A673 (cell line): ENCODE measurements at places on chromosomes 6 and 20.
A peak's percentile ranks its signal among the peaks of the same experiment; 100 is the strongest.

- DNase-seq: peak; percentile 4
These were observed 272.0 kb upstream of the SLC35B3 start for GRCh38 chr6:8707369-8707768.

DNA sequence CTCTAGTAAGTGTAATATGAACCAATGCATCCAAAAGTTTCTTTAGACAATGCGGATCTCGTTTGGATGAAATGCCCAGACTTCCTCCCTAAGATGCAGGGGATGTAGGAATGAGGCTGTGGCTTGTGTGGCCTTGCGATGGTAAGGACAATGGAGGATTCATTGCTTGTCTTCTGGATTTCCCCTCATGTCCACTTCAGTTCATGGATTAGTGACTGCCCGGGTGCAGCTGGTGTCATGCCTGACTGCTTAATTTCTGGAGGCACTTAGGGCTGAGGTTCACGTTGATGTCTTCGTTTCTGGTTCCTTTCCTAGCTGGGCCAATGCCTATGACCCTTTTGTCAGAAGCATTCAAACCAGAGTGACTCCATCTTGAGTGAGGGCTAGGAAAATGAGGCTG, 93.8 kb downstream of the SCP2D1 start:
- DNase-seq: no peak

GRCh38 chr6:145068577-145068976, 666.7 kb downstream of the EPM2A start:
- DNase-seq: no peak

DNA sequence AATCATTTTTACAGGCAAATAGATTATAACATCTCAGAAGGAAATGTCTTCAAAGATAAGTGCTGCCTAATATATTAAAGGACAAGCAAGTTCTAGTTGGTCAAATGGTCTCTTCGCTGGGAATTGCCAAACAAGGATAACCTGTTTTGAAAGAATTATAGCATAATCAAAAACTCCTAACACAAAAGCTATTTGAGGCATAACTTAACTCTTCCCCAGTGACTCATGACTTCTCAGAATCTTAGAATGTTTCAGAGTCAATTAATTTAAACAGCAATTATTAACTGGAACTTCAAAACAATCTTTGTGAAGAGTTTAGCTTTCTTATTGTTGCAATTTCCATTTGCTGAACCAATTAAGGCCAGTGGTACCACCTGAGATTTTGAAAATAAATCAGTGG, 126.6 kb downstream of the MTFR2 start:
- DNase-seq: no peak

- no peak for DNase-seq
These were observed 218.8 kb upstream of the RNF24 start for GRCh38 chr20:4234128-4234527.

- DNase-seq: no peak
These were observed 180.6 kb downstream of the TBX18 start for GRCh38 chr6:84583784-84584183.

DNA sequence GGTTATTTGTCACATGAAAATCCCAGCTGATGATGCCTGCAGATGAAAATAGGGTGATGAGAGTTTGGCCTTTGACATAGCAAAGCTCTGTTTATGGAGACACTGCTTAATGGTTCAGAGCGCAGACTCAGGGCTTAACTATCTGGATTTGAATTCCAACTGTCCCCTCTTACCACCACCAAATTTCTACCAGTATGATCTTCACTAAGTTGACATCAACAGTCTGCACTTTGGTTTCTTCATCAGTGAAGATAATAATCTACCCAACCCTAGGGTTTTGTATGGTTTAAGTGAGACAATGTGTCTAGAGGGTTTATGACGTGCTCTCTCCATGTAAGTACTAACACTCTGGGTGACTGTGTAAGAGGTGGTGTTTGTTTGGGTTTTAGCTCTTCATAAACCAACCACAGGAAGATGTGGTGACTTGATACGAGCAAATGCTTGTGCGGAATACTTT, 151.4 kb upstream of the TNFAIP3 start:
- DNase-seq: no peak

- no peak for DNase-seq
These were observed 73.5 kb upstream of the PBOV1 start for GRCh38 chr6:138291849-138292181.

DNA sequence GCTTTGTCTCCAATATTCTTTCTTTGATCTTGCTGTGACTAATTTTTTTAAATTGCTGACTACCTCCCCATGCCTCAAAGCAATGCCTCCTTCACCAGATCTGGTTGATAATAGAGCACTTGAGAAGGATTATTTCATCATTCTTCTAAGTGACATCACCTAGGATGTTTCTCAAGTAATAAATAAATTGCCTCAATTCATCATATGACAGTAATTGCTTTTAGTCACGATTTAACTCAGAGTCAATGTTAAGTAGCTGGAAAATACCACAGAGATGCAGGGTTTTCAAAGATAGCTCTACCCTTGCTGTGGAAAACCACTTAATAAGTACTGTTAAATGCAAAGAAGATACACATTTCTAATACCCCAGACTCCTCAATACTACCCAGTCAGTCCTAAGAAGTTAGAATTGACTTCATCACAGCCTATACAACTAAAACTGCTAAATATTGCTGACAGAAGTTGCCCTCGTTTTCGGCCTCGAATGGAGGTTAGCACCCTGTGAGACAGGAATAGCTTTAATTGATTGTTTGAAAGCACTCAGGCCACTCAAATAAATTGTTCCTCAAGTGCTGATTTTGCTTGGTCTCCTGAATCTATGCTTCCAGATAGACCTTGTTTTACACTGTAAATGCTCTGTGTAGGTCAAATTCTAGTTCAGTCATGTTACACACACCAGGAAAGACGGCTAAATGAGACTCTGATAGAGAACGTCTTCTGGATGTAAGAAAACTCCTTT, 640.6 kb upstream of the CHD6 start:
- DNase-seq: no peak

DNA sequence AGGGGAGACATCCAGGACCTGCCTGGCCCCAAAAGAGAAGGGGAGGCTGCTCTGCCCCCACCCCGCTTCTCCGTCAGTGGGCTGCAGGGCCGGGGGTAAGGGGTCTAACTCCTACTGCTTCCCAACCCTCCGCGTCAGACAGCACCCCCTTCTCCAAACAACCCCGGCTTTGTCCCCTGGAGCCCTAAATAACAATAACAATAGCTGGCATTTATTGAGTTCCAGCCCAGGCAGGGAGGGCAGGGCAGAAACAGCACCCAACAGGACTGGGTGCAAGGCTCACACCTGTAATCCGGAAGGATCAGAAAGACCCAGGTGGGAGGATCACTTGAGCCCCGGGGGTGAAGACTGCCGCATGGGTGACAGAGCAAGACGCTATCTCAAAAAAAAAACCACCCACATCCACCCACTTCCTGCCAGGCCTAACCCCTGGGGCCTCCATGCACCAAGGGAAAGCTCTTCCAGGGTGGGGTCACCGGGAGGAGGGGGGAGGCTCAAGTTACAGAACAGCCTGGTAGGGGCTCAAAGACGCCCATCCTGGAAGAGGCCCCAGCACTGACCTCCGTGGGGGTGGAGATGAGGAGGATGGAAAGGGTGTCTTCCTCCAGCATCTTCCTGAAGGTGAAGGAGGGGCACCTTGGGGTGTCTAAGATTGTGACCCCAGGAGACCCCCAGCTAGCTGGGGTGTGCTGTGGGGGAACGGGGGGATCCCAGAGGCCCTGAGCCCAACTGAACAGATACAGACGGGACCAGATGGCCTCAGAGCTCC, 1.3 kb upstream of the FNDC11 start:
- no peak for DNase-seq

- DNase-seq: no peak
These were observed 132.4 kb downstream of the MACROD2 start for GRCh38 chr20:14127514-14128223.

DNA sequence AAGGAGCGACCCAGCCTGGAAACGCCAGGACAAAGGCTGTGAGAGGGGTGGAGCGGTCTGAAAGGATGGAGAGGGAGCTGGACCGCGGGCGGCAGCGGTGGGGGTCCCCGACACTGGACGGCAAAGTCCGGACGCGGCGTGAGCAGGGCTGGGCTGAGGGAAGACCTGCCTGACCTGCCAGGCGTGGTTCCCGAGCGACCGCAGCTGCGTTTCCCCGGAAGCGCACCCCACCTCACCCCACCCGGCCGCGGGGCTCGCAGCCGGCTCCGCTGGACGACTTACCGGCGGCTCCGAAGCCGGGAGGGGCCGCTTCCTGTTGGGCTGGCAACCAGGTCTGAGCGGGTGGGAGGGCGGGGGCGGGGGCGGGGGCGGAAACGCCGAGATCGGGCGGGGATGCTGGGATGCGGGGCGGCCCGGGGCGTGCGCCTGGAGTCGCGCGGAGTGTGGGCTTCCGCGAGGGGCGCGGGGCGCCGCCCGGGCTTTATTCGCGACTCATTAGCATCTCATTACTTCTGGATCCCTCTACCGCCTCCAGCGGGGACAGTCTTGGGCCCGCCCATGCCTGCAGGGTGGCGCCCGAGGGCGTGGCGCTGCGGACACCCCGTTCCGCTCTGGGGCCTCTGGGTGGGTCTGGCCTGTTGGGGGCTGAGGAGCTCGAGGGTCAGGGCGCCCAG, at the start of gene MICAL1:
Gene MICAL1 (minus strand): TSS at position 336 of the 674 bp plus-strand sequence. CDS start 1,576 bp downstream, outside the sequence.
- peak; percentile 64 for DNase-seq

GRCh38 chr6:2296781-2297180, 51.4 kb upstream of the GMDS start:
- no peak for DNase-seq

- DNase-seq: peak; percentile 57
These were observed 198.7 kb downstream of the RIMS1 start for GRCh38 chr6:72084992-72085569.

GRCh38 chr6:13256266-13257001, 71.9 kb downstream of the TBC1D7 start:
- no peak for DNase-seq

DNA sequence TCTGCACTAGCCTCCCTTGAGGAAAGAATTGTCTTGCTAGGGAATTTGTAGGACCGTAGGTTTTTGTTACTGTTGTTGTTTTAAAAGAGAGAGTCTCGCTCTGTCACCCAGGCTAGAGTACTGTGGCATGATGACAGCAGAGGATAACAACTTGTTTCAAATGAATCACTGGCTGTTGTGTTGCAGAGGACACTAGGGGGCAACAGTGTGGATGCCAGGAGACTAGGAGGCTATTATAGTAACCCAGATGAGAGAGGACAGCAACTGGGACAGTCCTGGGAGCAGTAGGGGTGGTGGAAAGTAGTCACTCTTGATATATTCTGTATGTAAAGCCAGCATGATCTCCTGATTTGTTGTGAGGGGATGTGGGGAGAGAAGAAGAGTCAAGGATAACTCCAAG, 41.8 kb upstream of the LAMA4 start:
- DNase-seq: peak; percentile 61

GRCh38 chr20:57514273-57514751, 10.6 kb downstream of the CTCFL start:
- peak; percentile 68 for DNase-seq

- no peak for DNase-seq
These were observed 18.9 kb upstream of the HLA-DOA start for GRCh38 chr6:33028220-33028849.

- peak; percentile 75 for DNase-seq
These were observed 111.0 kb downstream of the DTNBP1 start for GRCh38 chr6:15551798-15552197.

DNA sequence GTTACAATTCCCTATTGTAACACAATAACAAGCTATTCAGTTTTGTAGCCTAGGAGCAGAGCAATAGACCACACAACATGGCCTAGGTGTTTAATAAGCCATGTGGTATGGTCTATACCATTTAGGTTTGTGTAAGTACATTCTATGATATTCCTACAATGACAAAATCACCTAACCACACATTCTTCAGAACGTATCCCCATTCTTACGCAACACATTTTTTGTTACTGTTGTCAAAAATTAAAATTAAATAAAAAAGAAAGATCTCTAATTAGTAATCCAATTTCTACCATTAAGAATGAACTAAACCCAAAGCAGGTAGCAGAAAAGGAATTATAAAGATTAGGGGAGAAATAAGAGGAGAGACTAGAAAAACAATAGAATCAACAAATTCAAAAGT, 44.0 kb downstream of the RANBP9 start:
- no peak for DNase-seq

DNA sequence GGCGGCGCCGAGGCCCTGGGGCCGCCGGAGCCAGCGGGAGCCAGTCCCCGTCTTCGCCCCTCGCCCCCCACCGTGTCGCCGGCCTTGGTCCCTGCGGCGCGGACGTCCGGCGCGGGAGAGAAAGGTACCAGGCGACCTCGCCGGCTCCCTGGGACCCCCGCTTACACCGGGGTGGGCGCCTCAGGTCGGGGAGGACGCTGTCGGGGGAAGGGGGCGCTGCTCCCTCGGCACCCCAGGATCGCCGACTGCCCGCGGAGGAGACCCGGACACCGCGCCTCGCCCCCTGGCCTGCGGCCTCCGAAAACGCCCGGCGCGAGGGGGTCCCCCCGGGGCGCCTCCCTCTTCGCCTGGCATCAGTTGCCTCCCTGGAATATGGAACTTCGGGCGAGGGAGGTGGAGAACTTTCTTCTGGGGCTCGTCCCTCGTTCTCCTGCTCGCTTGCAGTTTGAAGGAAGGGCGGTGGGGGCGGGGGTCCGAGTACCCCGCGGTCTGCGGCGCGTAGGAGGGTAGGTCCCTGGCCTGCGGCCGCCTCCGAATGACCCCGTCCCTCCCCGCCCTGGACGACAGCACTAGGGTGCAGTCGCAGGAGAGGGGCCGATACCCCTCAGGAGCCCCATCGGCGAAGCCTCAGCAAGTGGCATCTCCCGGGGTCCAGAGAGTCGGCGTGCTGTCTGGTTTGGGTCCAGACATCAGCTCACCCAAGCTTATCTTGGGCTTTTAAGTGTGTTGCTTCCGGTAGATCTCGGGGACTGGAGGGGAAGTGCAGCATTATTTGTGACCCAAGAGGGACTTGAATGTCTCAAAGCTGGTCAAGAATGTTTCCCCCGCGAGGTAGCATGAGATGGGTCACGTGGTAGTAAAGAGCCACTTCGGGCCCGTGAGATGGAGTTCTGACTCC, 549 bp downstream of the ANKRD6 start:
- peak; percentile 58 for DNase-seq

- DNase-seq: no peak
These were observed 22.8 kb upstream of the LRRC1 start for GRCh38 chr6:53771785-53772624.

DNA sequence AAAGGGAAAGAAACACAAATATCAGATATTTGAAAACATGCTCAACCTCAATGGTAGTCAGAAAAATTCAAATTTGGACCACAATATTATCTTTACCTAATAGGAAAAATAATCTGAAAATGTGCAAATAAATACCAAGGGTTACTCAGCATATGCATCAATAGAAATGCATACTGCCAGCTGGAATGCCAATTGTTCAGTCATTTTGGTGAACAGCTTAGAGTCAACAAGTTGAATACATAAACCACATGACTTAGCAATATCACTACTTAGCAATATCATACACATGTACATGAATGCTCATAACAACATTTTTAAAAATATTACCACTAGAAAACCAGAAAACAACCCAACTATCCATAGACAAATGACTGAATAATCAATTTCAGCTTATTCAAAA, 212.7 kb downstream of the PTPRK start:
- DNase-seq: no peak

DNA sequence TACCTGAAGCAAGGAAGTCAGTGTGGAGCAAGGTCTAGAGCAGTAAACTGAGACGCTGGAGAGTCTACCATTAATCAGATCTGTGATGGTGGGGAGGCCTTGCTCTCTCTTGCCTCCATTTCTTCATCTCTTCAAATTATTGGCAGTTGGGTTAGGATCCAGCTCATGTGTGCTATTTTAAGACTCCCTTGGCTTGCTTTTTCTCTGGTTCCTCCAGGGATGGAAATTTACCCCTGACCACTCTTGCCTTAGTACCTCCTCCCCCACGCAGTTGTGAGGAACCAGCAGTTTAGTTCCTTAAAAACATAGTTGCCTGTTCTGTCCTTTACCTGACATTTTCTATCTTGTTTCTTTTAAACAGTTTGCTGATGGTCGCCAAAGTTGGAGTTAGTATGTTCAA, 7.4 kb downstream of the TMEM14C start:
- DNase-seq: no peak
